ENCODE measurements at places on chromosomes 16 and 17. TPM values are rescaled to one million over a fixed set of nuclear protein-coding genes. Genes with fewer than 3 reads are reported as not detected.

CCL8 gene
- total RNA-seq: not detected

LYZL6 gene
- not detected for total RNA-seq

DNA sequence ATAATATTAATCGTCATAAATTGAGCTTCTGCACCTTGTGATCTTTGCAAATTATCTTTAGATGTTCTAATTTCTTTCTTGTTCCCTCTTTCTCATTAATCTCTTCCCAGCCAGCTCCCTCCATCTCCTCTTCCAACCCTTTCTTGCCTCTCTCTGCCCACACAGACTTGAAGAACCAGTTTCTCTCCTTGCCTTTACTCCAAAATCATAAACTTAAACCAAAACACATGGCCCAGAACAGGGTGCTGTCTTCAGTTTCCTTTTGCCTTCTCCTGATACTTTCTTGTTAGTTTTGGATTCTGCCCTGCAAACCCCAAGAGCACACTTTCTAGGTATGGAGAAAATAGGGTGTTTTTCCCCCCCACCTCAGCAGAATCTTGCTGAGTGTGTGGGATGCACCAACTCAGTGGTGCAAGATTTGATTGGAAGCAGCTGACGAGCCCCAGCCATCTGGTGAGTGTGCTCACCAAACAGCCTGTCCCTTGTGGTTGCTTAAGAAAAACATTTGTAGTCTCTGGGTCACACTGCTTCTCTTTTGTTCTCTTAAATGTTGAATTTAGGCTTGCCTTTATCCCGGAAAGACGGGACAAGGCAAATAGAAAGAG, 175.8 kb upstream of the MAF start:
- no peak for DNase-seq
- H3K4me3 ChIP-seq: no peak overlapping the region
- H3K36me3 ChIP-seq: no peaks in the 10 kb centered on the region
- H3K4me1 ChIP-seq: peaks cover 14% of the 10 kb centered on the region

DNA sequence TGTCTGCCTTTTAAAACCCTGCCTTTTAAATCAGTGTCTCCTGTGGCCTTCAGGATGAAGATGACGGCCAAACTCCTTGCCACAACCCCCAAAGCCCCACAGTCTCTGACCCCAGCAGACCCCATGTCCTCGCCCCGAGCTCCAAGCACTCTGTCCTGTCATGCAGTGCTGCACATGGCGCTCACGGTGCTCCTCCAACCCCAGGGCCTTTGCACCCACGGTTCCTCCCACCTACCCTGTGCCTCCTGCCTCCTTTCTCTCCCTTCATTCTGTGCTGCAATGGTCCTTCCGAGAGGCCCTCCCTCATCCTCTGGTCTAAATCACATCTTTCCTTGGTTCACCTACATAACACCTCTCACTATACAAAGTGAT, 235.3 kb downstream of the KATNIP start:
- H3K27me3 ChIP-seq: no peaks in the 10 kb centered on the region
- H3K27ac ChIP-seq: no peak overlapping the region
- DNase-seq: no peak
- H3K36me3 ChIP-seq: no peaks in the 10 kb centered on the region
- H3K4me3 ChIP-seq: no peak overlapping the region
- no peaks in the 10 kb centered on the region for H3K4me1 ChIP-seq

DNA sequence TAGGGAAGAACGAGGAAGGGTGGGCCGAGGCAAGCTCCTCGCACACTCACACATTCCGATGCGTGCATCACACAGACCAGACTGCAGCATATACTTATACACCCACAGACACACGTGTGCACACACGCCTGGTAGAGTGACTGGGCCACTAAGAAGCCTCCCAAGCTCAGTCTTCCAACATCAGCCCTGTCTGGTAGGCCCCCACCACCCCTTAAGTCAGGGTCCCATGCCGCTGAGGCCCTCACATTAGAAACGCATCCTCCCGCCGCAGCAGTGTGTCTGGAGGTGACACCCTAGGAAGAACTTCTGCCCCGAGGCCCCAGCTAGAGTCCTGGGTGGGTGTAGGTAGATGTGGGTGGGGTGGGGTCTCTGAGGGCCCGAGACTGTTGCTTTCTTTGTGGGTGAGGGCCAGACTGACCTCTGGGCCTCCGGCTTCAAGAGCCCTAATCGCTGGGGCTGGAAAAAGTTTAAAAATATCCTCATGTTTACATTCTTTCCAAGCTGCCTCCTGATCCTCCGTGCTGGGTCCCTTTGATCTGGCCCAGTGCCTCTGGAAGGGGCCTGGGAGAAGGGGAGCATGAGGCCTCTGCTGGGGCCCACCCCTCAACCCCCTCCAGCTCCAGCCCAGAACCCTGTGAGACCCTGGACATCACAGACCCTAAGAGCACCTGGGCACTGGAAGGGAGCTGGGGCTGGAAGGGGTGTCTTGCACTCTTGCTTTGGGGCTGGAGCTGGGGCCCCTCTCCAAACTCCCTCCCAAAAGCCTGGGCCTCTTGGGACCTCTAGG, 13.6 kb downstream of the CDH16 start:
- H3K4me1 ChIP-seq: peaks cover 11% of the 10 kb centered on the region
- no peak overlapping the region for H3K4me3 ChIP-seq
- no peak for DNase-seq
- H3K36me3 ChIP-seq: no peaks in the 10 kb centered on the region
- no peak overlapping the region for H3K27ac ChIP-seq
- peaks cover 11% of the 10 kb centered on the region for H3K27me3 ChIP-seq

DNA sequence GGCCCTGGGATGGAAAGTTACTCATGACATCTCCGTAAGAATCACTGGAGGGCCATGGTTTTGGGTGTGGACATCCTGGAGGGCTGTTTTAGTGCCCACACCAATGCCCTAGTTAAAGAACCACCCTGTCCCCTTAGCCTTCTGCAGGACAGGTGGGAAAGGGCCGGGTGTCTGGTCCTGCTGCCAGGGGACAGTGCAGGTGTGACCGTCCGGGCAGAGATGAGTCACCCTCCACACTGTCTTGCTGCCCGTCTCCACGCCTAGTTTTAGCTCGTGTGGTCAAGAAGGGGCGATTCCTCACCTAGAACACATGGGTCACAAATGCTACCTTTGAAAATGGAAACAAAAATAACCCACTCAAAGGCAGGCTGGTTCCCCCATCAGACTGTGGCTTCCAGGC, 17.0 kb downstream of the CEP295NL start:
- no peaks in the 10 kb centered on the region for H3K27me3 ChIP-seq
- H3K4me1 ChIP-seq: peaks cover 16% of the 10 kb centered on the region
- peaks cover 2% of the 10 kb centered on the region for H3K36me3 ChIP-seq
- H3K27ac ChIP-seq: no peak overlapping the region
- no peak for DNase-seq
- H3K4me3 ChIP-seq: no peak overlapping the region

DNA sequence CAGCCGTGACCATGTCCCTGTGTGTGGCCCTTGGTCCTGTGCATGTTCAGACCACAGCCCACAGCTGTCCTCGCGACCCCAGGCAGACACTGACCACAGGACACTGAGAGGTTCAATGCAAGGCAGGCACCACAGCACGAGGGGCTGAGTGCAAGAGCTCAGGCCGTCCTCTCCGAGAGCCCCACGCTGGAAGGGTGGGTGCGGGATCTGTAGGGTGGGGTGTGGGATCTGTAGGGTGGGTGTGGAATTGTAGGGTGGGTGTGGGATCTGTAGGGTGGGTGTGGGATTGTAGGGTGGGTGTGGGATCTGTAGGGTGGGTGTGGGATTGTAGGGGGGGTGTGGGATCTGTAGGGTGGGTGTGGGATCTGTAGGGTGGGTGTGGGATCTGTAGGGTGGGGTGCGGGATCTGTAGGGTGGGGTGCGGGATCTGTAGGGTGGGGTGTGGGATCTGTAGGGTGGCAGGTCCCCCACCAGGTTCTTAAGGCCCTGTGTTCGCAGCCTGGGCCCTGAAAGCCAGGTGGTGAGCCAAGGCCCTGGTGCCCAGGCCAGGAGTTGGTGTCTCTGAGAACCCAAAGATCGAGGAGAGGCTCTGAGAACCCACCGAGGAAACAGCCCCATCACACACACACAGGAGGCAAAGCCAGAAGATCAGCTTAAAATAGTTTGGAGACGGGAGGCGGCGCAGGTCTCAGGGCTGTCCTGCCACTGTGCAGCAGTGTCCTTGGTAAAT, 48.2 kb downstream of the METRNL start:
- no peak for DNase-seq
- H3K36me3 ChIP-seq: no peaks in the 10 kb centered on the region
- no peak overlapping the region for H3K27ac ChIP-seq
- H3K27me3 ChIP-seq: peaks cover 39% of the 10 kb centered on the region
- H3K4me1 ChIP-seq: no peaks in the 10 kb centered on the region
